ENCODE measurements at places on chromosomes 4 and X.

DNA sequence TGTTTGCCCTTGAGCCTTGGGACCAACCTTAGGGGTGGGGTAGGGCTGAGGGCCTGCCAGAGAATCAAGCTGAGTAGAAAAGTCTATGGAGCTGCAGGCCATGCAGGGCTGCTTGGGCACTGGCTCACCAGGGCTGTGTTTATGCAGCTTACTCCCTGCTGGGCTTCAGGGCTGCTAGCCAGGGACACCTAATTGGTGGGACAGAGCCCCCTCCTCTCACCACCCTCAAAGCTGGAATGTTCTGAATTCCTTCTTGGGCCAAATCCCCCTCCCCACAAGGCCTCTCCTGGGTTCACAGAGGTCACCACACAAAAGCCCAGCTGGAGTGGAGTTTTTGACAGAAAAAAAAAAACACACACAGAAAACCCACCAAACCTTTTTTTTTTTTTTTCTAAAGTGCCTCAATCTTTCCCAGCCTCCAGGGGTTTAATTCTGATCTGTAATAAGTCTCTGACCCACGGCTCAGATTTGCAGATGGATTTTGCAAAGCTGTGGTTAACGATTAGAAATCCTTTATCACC is at the start of gene CLDN2:
CLDN2 (plus strand) TSS at position 471 of the 521 bp plus-strand sequence. CDS start 7,827 bp downstream, outside the sequence.
- DNase-seq, result no peak

GRCh38 chr4:24932515-24933225 is 19.8 kb upstream of the CCDC149 start:
- DNase-seq, result no peak

GRCh38 chrX:20267931-20268701 is 1.4 kb upstream of the RPS6KA3 start:
- no peak for DNase-seq

- DNase-seq, result no peak
These were observed 21.9 kb downstream of the L1CAM start for GRCh38 chrX:153864101-153864500.

DNA sequence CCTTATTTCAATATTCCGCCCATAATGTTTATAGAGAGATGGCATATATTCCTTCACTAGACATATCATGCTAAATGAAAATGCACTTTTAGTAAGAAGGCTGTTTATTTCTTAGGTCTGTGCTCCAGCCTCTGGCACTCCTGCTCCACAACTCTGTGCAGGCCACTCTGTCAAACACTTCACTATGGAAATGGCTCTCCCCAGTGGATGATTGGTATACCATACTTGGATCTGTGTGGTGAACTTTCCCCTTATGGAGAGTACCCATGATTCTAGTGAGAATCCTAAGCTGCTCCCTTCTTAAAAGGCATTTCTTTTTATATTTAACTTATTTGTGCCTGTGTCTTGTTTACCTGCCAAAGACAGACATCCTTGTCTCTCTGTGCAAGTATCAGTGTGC is 480.1 kb upstream of the GALNT7 start:
- DNase-seq, result no peak

DNA sequence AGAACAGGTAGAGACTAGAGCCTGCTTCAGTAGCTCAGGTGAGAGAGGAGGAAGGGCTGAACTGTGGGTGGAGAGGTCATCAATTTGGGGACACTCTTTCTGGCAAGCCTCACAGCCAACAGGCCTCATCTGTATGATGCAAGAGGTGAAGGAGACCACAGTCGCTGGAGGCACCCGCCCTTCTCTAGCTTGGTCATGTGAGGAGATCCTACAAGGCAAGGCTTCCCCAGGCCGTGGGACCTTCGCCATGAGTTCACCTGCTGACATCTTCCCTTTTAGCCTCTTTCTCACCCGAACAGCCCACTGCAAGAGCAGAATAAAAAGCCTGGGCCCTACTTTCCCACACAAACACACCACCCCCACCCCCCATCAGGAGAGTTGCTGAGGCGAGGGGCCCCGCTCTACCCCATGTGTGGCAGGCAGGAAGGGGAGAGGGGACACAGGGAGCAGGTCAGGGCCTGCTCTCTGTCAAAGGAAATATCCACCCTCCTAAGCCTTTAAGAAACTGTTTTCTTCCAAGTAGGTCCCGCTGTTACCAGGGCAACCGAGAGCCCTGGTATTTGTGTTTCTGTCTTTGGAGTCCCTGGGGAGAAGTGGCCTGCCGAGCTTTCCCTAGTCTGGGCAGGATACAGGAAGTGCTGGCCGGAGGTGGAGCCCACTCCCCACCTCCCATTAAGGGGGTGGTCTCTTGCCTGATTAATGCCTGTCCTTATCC is 8.1 kb downstream of the RTL5 start:
- DNase-seq, result no peak

DNA sequence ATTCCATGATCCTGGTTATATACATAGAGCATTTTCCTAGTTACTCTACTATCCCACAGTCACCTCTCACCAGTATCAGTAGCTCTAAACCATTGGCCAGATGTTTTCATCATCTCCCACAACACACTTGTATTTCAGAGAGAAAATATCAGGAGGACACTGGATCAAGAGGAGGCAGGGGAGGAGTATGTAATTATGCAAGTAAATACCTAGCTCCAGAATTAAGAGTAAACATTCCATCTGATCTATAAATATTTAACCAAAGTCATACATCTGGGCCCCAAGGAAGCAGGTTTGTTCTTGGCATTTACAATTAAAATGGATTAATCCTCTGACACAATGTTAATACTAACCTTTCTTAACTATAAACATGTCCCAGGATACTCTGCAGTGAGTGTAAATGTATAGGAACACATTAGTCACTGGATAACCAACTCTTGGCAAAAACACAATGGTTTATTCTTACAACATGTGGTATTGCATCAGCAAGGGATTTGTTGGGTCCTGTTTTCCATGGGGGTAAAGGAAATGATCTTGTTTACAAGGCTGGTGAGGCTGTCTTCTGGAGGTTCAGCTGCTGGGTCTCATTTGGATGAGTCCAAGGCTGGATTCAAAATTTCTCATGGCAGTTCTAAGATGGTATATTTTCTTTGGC is 170.1 kb downstream of the ATG4A start:
- DNase-seq, result no peak

DNA sequence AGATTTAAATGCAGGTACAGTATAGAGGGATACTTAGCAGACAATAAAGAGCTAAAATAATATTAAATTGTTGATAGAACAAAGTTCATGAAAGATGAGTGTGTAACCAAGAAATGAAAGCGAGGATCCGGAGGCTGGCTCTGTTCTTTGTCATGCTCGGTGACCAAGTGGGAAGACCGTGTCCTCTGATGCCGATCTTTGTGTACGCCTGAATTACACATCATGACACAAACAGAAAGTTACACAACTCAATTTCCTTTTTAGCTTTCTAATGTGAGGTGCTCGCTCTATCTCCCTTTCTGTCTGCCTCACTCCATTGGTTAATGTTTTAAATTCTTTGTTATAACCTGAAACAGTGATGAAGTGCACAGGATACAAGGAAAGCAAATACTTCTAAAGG is 114.8 kb upstream of the NEIL3 start:
- no peak for DNase-seq

- no peak for DNase-seq
These were observed 380.6 kb upstream of the SPOCK3 start for GRCh38 chr4:167614866-167615265.

GRCh38 chr4:78762529-78762928 is 13.6 kb upstream of the BMP2K start:
- no peak for DNase-seq

DNA sequence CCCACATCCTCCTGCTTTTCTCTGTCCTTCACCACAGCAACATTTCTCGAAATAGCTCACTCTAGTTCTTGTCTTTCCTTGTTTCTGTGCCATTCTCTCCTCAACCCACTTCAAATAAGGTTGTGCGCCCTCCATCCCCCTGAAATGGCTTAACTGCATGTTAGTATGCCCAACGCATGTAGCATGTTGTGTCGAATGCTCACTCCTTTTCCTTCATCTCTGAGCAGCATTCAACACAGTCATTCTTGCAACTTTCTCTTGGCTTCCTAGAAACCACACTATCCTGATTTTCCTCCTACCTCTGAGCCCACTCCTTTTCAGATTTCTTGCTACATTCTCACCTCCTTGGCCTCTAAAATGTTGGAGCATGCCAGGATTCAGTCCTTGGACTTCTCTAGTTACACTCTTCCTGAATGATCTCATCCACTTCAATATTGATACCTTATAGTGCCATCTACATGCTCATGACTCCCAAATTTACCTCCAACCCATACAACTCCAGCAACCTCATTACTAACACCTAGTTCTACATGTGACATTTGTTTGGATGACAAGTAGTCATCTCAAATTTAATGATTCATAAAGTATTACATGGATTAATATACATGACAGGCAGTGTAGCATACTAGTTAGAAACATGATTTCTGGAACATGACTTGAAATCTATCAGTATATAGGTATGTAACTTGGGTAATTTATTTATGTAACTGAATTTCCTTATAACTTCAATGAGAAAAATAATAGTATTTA is 22.3 kb downstream of the RBMX start:
- DNase-seq, result no peak
